Testis (tissue), 5 donors: ENCODE measurements at places on chromosomes 4 and X. TPM values are rescaled to one million over a fixed set of nuclear protein-coding genes. Genes with fewer than 3 reads are reported as not detected.

Gene F8A2
- not detected for polyA plus RNA-seq

Gene ZBED1
- polyA plus RNA-seq, result 24.2 TPM

Gene CCDC120
- polyA plus RNA-seq, result 7.5 TPM

Gene ZNF41
- polyA plus RNA-seq, result 5.2 TPM

Gene DOK7
- 9.3 TPM for polyA plus RNA-seq

Gene SPINK2
- polyA plus RNA-seq, result 633 TPM

Gene HTN1
- not detected for polyA plus RNA-seq

Gene IQCM
- 6.5 TPM for polyA plus RNA-seq

Gene FDCSP
- 0.96 TPM for polyA plus RNA-seq

Gene N4BP2
- polyA plus RNA-seq, result 3.9 TPM

Gene PDCL2
- 84.6 TPM for polyA plus RNA-seq

Gene PLXNB3
- 28.0 TPM for polyA plus RNA-seq

Gene DCLK2
- 6.1 TPM for polyA plus RNA-seq

Gene MAGED4
- 5.2 TPM for polyA plus RNA-seq

Gene TMPRSS11B
- 0.37 TPM for polyA plus RNA-seq

Gene OTC
- 0.55 TPM for polyA plus RNA-seq

Gene VSIG4
- polyA plus RNA-seq, result 27.4 TPM
